NCI-H524 treated with DMSO at 0.1 percent for 48 hours (cell line): ENCODE measurements at places on chromosomes 3 and 15.

DNA sequence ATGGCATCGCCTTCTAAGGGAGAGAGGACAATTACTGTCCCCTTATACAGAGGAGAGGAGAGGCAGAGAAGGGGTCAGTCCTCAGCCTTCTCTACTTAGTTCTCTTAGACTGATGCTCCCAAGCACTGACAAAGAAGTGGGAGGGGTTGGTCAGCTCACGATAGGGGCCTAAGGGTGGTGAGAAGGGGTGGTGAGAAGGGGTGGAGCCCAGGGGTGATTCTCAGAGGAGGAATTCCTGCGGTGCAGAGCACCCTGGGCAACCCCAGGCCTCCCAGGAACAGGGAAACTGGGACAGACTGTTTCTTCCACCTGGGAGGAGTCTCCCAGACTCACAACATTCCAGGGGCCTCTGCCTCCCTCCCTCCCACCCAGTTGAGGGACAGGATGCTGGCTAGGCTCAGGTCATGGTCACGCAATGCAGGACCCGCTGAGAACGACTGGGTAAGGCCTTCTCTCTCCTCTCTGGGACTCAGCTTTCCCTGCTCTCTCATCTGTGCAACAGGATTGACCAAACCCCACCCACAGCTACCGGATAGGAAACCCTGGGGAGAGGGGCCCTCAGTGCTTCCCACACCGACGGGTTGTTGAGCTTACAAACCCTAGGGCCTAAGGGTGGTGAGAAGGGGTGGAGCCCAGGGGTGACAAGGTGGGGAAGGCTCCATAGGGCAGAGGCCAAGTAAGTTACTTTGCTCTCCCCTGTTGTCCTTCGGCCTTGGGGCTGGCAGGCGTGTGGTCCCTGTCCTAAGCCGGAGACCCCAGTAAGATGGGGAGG, 1.5 kb downstream of the TPRA1 start:
- DNase-seq: no peak

- no peak for DNase-seq
Observed at GRCh38 chr15:35286721-35287120, 201.6 kb upstream of the NANOGP8 start.

DNA sequence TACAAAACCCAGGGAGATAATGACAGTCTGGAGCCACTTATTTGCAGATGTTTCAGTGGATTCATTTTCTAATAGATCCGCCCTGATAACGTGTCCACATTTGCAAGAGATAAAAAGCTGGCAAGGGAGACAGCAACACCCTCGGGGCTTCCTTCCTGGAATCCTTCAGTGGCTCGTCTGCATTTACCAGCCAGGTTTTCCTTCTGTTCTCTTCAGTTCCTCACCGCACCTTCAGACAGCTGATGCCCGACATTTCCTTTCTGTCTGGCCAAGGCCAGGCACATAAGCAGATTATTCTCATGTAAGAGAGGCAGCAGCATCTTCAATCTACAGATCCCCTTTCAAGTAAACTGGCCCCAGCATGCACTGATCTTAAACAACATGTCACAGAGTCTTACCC, 56.2 kb upstream of the SPATA12 start:
- no peak for DNase-seq

DNA sequence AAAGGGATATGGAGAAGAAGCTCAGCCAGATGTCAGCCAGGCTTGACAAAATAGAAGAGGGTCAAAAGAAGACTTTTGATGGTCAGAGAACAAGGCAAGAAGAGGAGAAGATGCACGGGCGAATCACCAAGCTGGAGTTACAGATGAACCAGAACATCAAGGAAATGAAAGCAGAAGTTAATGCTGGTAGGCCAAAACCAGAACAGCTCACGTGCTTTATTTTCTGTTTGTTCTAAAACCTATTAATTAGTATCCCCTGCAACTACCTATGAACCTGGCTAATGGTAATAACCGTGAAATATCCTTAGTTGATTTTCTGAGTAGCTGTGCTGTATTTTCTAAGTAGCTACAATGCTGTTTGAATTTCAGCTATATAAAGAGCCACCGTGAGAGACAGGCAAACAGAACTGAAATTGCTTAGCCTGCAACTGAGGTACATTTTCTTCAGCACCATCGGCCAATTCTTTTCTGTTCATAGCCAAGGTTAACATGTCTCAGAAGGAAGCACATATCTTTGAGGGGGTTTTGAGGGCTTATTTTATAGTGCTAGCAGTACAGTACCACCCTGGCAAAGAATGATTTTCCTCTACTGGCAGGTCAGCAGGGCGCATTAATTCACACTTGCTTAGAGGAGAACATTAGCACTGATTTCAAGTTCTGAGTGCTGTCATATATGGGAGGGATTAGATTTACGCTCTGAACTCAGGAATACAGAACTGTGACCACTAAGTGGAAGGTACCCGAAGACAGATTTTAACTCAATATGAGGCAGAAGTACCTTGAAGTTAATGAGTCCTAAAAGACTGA, 78.9 kb downstream of the FAM81A start:
- no peak for DNase-seq

GRCh38 chr3:79822076-79822475, 54.3 kb upstream of the ROBO1 start:
- DNase-seq: no peak

DNA sequence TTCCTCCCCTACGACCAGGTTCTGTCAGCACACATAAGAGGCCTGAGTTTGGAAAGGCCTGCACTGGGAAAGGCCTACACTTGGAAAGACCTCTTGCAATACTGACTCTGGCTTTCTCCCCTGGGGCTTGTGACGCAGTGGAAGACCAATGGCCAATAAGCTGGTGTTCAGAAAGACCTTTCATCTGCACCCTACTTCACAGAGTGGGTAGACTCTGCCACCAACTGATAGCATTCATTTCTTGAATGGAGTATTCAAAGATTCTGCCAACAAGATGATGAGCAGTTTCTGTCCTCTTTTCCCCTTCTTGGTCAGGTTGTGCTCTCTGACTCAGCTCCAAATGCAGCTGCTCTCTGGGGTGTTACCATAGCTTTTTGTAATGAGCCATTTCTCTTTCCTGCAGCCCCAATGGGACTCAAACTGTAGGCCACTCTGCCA, 48.8 kb downstream of the TIPARP start:
- DNase-seq: no peak

DNA sequence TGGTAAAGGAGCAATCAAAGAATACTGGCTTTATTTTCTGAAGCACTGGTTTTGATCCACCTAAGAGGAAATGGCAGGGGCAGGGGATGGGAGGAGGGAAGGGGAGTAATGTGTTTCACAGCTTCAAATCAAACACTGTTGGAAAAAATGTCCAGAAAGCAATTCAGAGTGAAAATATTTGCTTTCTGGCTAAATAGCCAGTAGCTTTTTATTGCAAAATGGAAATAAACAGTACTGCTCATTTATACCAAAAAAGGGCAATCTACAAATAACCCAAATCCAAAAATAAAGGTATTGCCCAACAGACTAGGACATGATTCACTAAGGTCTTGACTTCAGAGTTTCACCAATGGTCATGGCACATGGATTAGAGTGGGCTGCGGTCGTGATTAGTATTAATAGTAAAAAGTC, 279.3 kb upstream of the THBS1 start:
- no peak for DNase-seq

DNA sequence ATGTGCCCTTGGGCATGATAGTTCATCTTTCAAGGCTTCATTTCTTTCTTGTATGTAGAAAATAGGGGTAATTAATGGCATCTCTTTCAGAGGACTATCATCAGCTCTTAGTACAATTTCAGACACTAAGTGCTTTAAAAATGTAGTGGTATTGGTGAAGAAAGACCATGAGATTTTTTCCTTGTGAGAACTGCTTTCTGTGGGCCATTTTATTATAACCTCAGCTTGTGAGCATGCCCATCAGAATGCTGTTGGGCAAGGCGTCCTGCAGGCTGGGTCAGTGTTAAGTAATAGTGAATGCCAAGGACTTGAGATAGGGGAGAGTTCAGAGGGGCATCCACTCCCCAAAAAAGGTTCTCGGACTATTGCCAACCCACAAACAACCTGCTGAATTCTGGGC, 187.9 kb downstream of the GHSR start:
- no peak for DNase-seq

- DNase-seq: no peak
Observed at GRCh38 chr15:100241572-100242482, 99.9 kb downstream of the ADAMTS17 start.

- peak; percentile 16 for DNase-seq
Observed at GRCh38 chr3:73192036-73192738, 130.7 kb downstream of the EBLN2 start.

GRCh38 chr3:177646749-177647148, 449.5 kb upstream of the TBL1XR1 start:
- no peak for DNase-seq

GRCh38 chr15:77295446-77295845, 124.5 kb downstream of the PEAK1 start:
- DNase-seq: no peak

DNA sequence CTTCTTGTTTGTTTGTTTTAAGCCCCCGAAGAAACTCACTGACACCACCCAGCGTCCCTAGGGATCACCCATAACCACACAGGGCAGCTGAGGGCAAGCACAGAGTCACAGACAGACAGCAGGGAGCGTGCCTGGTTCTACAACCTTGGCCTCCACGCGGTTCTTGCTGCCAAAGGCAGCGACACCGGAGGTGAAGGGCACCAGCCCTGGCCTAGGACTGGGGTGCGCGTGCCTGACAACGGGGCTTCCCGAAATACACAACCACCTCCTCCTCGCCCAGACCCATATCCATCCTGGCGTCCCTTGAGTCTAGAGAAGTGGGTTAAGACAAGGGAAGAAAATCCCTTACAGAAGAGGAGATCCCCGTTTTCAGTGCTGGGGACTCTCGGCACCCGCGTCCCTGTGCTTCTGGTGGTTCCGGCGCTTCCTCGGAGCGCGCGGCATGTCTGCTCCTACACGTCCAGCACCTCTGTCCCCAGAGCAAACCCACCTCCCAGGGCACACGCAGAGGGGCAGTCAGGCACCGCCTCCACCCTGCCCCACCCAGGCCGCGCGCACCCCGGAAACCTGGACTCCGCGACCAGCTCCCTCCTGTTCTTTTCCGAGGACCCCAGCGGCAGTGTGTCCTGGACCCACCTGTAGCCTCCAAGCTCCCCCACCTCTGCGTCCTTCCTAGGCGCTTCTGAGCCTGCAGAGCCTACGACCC, 911 bp downstream of the RFTN1 start:
- no peak for DNase-seq

- DNase-seq: no peak
Observed at GRCh38 chr3:109851854-109852253, 514.5 kb upstream of the DPPA4 start.

DNA sequence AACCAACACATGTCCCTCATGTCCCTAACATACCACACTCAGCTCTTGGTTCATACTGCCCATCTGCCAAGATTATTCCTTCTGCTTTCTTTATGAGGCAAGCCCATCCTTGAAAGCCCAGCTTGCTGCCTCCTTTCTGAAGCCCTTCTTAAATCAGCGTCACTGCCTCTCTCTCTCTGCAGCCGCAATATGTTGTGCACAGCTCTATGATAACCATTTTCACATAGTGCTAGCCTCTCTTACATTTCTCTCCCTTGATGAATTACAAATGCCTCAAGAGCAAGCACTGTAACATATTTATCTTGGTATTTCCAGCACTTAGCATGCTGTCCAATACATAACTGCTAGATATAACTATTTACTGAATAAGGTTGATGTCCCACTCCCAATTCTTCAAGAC, 86.5 kb downstream of the TNIK start:
- peak; percentile 96 for DNase-seq

DNA sequence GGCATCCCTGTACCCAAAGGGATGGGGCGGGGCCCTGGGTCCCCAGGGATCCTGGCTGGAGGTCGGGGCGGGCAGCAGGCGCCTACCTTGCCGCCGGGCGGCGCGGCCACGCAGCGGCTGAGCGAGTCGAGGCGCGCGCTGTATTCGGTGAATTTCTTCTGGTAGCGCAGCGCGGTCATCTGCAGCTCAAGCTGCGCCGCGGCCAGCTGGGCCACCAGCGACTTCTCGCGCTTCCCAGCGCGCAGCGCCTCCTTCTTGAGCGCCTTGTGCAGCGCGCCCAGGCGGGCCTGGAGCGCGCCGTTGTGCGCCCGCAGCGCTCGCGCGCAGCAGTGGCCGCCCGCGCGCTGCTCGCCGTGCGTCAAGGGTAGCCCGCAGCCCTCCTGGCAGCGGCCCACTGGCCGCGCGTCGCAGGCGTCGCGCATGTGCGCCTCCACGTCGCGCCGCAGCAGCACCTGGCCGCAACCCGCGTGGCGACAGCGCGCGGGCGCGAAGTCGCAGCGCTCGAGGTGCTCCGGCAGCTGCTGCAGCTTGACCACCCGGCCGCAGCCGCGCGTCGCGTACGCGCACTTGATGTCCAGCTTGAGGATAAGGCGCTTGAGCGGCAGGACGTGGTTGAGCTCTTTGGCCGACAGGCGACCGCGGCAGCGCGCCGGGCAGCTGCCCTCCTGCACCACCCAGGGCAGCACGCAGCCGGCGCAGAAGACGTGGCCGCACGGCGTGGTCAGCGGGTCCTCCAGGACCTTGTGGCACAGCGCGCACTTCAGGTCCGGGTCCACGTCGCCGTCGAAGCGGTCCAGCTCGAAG, 522 bp downstream of the PDZRN3 start:
- no peak for DNase-seq

DNA sequence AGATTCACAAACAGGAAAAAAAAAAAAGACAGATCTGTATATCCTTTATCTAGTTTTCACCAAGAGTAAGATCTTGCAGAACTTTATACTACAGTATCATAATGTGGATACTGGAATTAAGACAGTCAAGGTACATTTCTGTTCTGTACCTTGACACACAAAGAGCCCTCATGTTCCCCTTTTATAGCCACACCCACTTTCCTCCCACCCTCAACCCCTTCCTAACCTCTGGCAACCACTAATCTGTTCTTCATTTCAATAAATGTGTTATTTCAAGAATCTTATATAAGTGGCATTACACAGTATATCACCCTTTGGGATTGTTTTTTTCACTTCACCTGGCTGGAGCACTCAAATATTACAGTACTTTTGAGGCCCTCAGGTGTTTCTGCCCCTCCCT, 3.6 kb upstream of the RAB6B start:
- no peak for DNase-seq

DNA sequence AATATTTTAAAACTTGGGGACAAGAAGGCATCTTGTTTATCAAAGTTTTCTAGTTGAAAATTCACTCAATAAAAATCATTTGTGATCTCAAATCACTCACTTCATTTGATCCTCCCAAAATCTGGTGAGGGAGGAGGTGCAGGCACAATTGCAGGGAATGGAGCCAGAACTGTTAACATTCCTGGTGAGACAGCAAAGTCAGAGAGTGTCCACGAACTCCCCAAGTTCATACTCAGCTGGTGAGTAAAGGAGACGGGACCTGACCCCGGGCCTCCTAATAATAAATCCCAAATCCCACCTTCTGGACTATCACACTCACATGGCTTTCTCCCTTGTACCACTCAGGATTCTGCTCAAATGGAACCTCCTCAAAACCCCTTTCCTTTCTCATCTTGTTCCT, 252.3 kb upstream of the LRTM1 start:
- DNase-seq: no peak

- no peak for DNase-seq
Observed at GRCh38 chr15:61184431-61184830, 44.7 kb downstream of the RORA start.

DNA sequence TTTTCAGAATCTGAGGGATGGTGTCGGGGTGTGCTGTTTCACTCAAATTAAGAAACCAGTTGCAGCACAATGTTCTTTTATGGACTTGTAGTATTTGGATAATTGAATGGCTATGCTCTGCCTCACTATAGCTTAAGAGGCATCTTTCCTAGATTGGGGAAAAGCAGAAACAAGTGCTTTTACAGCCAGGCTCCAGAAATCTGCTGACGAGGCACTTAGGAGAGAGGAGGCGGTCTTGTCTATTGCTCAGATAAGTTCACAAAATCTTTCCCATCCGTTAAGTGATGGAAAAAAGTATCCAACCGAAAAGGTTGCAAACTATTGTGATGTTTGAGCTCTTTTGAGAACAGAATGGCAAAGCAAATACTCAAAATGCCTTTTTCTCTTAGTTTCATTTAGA, 336.1 kb upstream of the RARB start:
- no peak for DNase-seq
